ENCODE measurements at places on chromosomes 1 and 21.

GRCh38 chr21:42467140-42467983 is 28.7 kb downstream of the RSPH1 start:
- DNase-seq: peak; percentile 66

GRCh38 chr1:164588516-164589341 is 29.7 kb downstream of the PBX1 start:
- no peak for DNase-seq

- no peak for DNase-seq
Measured at GRCh38 chr1:101388904-101389546, 152.2 kb downstream of the S1PR1 start.

DNA sequence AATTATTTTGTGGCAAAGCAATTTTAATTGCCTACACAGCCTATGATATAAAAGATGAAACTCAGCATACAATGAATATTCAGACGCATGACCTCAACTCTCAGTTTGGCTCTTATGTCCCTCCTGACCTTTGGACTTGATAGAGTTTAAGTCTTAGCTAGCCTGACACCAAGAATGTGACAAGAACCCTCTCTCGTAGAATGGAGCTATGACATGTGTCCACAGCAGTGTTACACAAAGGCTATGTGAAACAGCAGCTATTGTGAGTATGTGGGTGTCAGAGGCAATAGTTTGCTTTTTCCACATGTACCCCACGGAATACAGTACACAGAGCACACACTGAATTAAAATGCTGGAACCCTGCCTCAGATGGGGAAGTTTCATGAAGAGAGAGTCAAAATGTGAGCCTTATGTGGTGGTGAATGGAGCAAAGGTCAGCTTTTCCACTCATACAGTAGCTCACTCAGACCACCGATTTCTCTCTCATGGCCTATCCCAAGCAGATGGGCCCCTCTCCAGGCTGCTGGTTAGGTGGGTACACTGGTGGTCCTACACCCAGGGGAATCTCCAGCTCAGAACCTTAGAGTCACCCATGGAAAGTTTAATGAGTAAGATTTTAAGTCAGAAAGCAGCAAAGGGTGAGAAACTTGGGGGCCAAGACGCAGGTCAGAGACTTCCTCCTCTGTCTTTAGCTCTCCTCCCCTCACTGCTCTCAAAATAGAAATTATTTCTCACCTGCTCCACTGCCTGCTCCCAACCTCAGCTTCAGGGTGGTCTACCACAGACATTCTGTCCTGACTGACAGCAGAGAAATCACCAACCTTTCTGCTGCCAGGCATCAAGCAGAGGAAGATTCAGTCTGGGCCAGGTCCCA is 10.1 kb upstream of the XCL2 start:
- no peak for DNase-seq

GRCh38 chr1:109368464-109368863 is 29.3 kb downstream of the SORT1 start:
- no peak for DNase-seq

DNA sequence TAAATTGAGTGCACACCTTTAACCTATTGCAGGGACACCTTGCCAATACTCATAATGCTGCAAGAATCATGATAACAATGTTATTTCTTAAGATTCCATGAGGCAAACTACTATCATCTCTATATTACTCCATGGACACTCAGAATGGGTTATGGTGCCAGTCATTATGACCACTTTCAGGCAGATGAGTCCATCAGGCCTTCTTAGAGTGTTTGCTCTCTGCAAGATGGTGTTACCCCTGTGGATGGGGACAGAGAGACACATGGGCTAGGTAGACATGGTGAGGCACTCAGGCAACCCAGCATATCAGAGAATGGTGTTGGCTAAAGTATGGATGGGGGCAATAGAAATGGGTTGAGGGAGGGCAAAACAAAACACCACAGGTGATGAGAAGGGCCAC is 59.7 kb downstream of the XCL2 start:
- no peak for DNase-seq

- no peak for DNase-seq
Measured at GRCh38 chr1:205365945-205366463, 9.3 kb upstream of the KLHDC8A start.

DNA sequence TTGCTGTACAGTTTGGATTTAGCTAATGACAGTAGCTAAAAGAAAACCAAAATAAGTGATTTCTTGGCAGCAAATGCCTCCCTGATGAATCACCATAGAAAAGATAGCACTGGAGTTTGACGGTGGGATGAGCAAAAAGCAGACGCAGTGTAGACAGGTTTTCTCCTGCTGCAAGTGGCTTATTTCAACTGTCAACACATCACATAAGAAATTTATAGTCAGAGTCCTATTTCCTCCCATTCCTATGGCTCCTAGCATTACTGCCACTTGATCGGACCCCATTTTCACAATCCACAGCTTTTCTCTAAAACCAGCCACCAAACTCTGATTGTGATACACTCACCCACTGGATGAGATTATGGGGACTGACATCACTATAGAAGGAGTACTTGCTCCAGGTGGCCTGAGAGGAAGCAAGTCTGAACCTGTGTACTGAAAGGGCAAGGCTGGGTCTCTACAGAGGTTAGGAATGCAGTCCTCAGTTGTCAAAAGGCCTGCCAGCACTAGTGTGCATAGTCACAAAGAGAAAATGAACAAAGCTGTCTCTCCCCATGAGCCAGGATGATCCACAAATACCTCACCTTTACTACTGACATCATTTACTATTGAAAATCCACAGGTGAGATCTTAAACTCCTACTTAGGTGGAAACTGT is 359.8 kb downstream of the LTN1 start:
- no peak for DNase-seq

- no peak for DNase-seq
Measured at GRCh38 chr1:195188821-195189220, 1419.4 kb downstream of the KCNT2 start.

GRCh38 chr1:69842326-69842725 is 274.6 kb downstream of the LRRC7 start:
- DNase-seq: no peak

- no peak for DNase-seq
Measured at GRCh38 chr1:17953921-17954320, 153.7 kb upstream of the IGSF21 start.

DNA sequence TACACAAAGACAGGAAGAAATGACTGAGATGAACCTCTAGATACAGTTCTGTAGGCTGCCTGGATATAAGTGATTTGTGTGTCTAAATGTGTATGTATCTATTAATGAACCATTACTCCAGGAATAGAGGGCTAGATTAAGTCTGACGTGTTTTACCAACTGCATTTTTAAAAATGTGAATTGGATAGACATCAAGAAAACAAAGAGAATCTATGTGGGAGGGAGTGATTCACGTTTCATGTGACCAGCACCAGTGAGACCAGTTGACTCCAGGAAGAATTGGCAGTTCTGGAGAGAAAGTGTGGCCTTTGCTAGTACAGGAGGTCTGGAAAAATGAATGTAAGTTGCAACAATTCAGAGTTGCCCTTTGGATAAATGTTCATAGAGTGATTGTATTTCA is 53.4 kb upstream of the RGS21 start:
- DNase-seq: no peak

Measured in AML-193 (cell line).